Forelimb muscle (tissue), 1 donor: ENCODE measurements at places on chromosomes 5 and 9. TPM values are rescaled to one million over a fixed set of nuclear protein-coding genes. Genes with fewer than 3 reads are reported as not detected.

Gene DPH7
- 28.0 TPM for polyA plus RNA-seq

DNA sequence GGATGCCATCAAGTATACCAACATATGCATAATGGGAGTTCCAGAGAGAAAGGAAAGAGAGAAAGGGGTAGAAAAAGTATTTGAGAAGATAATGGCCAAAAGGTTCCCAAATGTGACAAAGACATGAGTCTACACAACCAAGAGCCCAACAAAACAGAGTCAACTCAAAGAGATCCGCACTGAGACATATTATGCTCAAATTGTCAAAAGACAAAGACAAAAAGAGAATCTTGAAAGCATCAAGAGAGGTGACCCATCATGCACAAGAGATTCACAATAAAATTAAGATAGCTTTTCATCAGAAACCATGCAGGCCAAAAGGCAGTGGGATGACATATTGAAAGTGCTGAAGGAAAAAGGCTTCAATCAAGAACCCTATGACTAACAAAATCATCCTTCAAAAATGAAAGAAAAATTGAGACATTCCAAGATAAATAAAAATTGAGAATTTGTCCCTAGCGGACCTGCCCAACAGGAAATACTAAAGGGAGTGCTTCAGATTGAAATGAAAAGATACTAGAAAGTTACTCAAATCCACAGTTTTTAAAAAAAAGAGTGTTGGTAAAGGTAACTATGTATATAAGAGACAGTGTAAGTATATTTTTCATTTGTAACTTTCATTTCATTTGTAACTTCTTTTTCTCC, 160.9 kb downstream of the AUH start:
- DNase-seq: no peak

DNA sequence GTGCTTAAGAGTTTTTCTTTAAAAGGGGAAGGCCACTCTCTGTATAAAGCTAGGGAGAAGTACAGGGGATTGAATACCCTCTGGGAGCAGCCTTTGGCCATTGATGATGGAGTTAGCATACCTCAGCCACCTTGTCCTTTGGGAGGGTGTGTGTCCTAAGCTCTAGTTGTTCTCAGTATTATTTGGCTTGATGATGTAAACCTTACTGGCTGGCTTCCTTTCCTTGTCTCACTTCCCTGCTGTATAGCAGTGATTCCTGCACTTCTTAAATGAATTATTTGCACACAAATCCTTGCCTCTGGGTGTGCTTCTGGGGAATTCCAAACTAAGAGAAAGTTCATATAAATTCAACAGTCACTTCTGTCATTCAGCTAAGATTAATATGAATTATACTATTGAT, 234.9 kb upstream of the RIOK2 start:
- no peak for DNase-seq

Gene DNAH5
- 0.57 TPM for polyA plus RNA-seq

GRCh38 chr9:19967216-19967887, 178.5 kb upstream of the SLC24A2 start:
- DNase-seq: no peak

- no peak for DNase-seq
Measured at GRCh38 chr5:60287174-60287771, 393.7 kb upstream of the PDE4D start.
